IMR-90 (cell line): ENCODE measurements at places on chromosomes 16 and 17. TPM values are rescaled to one million over a fixed set of nuclear protein-coding genes. Genes with fewer than 3 reads are reported as not detected.

GRCh38 chr17:32114536-32114935 lies 27.8 kb upstream of the RHOT1 start:
- no peak for DNase-seq

DNA sequence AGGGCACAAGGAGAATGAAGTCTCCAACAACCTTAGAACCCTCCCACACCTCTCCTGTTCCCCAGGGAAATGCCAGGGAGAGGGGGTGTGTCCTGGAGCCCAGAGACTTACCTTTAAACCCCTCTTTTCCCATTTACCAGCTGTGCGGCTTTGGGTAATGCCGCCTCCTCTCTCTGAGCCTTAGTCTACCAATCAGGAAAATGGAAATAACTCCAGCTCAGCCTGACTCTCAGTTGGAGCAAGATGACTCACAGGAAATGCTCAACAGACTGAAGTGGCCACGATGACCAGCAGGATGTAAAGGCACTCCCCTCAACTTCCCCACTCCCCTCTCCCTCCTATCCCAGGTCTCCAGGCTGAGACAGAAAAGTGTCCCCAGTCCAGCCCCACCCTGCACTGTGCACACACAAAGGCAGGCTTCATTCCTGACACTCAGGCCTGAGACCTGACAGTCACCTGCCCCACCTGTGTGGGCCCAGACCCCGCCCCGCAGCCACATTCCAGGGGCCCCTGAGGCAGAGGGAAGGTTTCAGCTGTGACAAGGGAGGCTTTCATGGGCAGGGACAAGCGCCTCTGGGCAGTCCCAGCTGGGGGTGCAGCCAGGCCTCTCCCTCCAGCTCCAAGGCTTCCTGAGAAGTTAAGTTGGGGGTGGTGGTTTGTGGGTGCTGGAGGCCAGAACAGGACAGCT lies 3.0 kb upstream of the KRT15 start:
- peak; percentile 91 for DNase-seq

DNA sequence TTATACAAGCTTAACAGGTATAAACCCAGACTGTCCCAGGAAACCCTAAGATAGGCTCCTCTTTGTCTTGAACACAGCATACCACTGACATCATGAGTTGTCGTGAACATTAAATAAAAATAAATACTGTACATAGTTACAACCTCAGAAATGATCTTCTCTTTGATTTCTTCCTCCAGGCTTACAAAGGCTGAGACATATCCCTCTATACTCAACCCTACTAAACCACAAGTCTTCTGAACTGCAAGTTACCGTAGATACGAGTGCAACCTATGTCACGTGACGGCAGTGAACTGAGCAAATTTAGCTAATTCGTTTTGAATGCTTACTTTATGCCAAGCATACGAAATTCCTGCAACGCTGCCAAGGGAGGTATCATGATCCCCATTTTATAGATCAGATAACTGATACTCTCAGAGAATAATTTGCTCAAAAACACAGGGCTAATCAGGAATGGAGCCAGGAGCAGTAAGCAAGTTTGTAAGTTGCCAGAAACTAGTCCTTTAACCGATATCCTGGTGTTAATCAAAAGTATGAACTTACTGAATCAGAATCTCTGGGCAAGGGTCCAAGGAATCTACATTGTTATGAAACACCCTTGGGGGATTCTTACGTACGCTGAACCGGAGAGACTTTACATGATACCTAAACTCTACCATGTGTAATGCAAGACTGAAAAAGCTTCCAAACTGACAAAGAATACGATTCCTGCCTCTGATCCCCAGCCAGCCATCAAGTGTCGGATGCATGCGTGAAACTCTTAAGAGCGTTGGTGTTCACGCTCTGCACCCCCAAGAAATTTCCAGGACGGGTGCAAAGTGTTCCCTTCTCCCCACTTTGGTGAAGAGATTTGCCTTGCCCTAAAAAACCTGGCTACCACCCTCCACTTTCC lies 106.2 kb downstream of the XYLT1 start:
- peak; percentile 94 for DNase-seq

DNA sequence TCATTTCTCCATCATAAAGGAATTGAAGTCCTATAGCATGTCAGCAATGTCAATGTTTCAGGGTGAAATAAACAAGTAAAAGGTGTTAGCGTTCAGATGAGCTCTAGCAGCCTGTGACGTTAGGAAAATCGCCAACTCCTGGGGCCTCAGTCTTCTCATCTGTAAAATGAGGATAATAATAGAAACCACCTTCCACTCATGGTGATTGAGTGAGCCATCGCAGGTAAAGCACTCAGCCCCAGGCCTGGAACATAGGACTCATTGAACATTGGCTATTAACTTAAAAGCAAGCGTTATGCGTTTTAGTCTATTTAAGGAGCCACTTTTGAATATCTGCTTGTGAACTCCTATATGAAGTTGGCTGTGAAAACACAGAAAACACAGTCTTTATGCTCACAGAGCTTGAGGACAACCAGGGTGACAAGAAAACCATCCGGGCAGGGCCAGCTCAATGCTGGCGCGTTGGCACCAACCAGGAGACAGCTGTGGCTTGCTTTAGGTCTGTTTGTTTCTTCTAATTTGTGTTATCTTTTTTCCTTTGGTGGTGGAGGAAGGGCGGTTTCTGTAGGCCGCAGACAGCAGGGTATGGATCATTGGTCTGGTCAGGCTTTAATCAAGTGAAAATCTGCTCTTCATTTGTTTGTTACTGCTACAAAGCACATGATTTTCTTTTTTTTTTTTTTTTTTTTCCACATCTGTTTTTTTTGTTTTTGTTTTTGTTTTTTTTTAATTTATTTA lies 35.7 kb upstream of the MED9 start:
- no peak for DNase-seq

GRCh38 chr17:29074488-29074887 lies 31.5 kb downstream of the PIPOX start:
- no peak for DNase-seq

DNA sequence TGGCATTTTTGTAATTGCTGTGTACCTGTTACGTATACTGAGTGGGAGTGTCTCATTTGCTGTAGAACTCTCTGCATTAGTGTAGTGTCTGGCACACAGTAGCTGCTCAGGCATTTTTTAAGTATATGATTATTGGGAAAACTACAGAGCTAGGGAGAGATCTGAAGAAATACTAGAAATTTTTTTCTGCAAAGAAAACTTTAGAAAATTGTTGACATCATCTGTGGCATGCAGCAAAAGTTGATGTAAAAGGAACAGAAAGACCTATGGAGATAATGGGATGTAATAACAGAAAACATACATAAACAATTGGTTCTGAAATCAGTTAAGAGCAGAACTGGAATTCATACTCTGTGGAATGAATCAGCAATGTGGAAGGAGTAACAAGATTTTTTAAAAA lies 11.6 kb downstream of the CLTC start:
- DNase-seq = no peak

DNA sequence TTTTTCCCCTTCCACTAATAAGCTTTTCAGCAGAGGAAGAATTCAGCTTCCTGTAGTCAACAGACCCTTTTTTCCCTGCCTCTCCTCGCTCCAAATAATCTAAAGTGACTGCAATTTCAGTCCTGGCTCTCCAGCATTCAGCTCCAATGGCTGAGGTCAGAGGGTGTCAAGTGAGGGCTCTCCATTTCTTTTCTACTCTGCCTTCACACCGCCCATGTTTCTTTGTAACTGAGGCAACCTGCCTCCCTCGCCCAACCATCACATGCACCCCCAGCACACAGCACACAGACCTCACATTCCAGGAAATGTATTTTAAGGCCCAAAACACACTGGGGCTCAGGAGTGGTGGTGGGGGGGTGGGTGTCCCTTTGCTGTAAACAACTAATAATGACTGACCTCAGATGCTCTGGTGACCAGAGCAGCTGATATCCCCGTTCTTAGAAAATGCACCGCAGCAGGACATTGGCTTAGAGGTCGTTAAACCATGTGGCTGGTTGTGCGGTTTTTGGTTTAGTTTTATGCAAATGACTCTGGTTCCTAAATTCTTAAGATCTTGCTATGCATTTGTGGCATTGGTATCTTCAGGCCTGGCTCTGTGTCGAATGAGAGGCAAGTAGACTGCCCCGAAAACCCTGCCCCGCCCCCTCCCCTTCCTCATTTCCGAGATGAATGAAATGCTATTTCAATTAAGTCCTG lies 203.6 kb downstream of the ZFHX3 start:
- no peak for DNase-seq

- DNase-seq = no peak
These were observed 7.5 kb downstream of the TIMP2 start for GRCh38 chr17:78917451-78918275.

GRCh38 chr17:27506348-27507218 lies 50.3 kb downstream of the KSR1 start:
- no peak for DNase-seq

GRCh38 chr17:70366386-70366785 lies 197.1 kb downstream of the KCNJ2 start:
- DNase-seq = no peak

DNA sequence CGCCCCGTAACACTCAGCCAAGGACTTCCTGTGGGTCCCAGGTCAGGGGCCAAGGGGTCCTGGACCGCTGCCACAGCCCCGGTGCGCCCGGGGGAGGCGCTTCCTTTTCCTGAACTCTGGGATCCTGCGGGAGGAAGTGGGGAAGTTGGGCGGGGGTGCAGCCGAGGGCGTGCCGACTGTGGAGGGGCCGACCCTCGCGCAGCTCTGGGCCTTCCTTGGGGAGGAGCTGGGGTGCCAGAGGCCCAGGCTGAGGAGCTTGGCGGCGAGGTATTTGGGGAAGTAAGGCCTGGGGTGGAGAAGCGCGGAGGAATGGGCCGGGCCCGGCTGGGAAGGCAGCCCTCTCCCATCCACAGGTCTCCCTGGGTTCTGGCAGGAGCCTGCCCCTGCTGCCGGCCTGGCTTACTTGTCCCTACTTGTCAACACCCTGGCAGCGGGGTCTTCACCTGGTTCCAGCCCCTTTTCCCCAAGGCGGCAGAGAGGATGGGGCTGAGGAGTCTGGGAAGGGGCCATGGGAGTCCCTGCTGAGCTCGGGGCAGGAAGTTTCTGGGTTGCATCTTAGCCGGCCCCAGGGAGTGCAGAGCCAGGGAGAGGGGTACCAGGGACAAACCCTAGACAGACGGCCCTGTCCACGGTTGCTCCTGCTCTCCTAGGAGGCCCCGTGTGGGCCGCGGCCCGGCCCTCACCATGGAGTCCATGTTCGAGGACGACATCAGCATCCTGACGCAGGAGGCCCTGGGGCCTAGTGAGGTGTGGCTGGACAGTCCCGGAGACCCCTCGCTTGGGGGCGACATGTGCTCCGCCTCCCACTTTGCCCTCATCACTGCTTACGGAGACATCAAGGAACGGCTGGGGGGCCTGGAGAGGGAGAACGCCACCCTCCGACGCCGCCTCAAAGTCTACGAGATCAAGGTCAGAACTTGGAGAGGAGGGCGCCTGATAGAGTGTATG lies 1.7 kb downstream of the TBKBP1 start:
- DNase-seq = no peak

DNA sequence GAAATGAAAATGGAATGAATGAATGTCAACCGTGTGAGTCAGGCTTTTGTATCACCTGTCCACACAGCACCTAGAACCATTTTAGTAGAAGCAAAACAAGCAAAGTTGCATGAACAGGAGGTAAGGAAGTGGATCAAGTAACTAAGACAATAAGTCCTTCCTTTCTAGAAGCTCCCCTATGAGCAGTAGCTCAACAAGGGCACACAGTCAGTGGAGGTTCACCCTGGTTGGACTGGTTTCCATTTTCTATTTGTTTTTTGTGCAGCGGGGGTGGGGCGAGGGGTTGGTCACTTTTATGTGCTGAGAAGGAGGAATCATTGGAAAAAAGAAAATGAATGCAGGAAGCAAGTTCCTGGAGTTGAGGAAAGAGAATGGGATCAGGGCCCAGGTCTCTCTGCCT lies 4.0 kb upstream of the HSBP1 start:
- DNase-seq = no peak

DNA sequence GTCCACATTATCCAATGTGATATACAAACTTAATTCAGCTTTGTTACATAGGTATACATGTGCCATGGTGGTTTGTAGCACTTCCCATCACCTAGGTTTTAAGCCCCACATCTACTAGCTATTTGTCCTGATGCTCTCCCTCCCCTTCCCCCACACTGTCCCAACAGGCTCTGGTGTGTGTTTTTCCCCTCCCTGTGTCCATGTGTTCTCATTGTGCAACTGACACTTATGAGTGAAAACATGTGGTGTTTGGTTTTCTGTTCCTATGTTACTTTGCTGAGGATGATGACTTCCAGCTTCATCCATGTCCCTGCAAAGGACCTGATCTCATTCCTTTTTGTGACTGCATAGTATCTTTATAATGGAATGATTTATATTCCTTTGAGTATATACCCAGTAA lies 196.7 kb downstream of the CDH11 start:
- DNase-seq = no peak

- DNase-seq = peak; percentile 74
These were observed 44.3 kb downstream of the TBC1D16 start for GRCh38 chr17:79991140-79991923.

- DNase-seq = peak; percentile 25
These were observed 65.4 kb upstream of the ZFHX3 start for GRCh38 chr16:73113336-73113735.

- no peak for DNase-seq
These were observed 138.5 kb upstream of the IRX3 start for GRCh38 chr16:54425068-54425467.

- no peak for DNase-seq
These were observed 225.5 kb downstream of the SOX9 start for GRCh38 chr17:72346306-72346705.

GRCh38 chr17:72602517-72603419 lies 481.9 kb downstream of the SOX9 start:
- DNase-seq = peak; percentile 73

The MGAT5B gene
- 0.54 and 0.56 TPM in 2 replicates for total RNA-seq

The MFAP4 gene
- total RNA-seq = 5.0 and 7.0 TPM in 2 replicates

The CDYL2 gene
- 3.9 and 4.4 TPM in 2 replicates for total RNA-seq

The SLC16A5 gene
- total RNA-seq = 1.1 and 1.8 TPM in 2 replicates

The UTS2R gene
- total RNA-seq = not detected in 2 replicates

The GAST gene
- not detected in 2 replicates for total RNA-seq
